ENCODE measurements at places on chromosomes 16 and 17. TPM values are rescaled to one million over a fixed set of nuclear protein-coding genes. Genes with fewer than 3 reads are reported as not detected.

KRT222 gene
- total RNA-seq = 1.3 TPM

- no peak for DNase-seq
- H3K4me3 ChIP-seq = no peak overlapping the region
- no peaks in the 10 kb centered on the region for H3K36me3 ChIP-seq
These were observed 198.8 kb downstream of the MAF start for GRCh38 chr16:79401782-79402181.

CCL16 gene
- 0.58 TPM for total RNA-seq

WDR90 gene
- 23.2 TPM for total RNA-seq

HEATR9 gene
- 0.17 TPM for total RNA-seq

DNA sequence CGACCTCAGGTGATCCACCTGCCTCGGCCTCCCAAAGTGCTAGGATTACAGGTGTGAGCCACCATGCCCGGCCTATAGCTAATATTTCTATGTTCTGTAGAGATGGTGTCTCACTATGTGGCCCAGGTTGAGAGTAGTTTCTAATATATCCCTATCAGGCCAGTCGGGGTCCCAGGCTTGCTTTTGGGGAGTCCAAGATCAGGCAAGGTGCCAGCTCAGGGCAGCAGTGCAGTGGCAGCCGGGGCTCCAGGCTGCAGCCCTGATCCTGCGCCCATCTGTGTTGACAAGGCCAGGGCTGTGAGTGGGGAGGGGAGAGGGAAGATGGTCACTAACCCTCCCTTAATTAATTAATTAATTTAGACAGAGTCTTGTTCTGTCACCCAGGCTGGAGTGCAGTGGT lies 77.6 kb upstream of the CDC42EP4 start:
- no peak for DNase-seq
- H3K4me1 ChIP-seq = no peaks in the 10 kb centered on the region
- no peak overlapping the region for H3K4me3 ChIP-seq

DNA sequence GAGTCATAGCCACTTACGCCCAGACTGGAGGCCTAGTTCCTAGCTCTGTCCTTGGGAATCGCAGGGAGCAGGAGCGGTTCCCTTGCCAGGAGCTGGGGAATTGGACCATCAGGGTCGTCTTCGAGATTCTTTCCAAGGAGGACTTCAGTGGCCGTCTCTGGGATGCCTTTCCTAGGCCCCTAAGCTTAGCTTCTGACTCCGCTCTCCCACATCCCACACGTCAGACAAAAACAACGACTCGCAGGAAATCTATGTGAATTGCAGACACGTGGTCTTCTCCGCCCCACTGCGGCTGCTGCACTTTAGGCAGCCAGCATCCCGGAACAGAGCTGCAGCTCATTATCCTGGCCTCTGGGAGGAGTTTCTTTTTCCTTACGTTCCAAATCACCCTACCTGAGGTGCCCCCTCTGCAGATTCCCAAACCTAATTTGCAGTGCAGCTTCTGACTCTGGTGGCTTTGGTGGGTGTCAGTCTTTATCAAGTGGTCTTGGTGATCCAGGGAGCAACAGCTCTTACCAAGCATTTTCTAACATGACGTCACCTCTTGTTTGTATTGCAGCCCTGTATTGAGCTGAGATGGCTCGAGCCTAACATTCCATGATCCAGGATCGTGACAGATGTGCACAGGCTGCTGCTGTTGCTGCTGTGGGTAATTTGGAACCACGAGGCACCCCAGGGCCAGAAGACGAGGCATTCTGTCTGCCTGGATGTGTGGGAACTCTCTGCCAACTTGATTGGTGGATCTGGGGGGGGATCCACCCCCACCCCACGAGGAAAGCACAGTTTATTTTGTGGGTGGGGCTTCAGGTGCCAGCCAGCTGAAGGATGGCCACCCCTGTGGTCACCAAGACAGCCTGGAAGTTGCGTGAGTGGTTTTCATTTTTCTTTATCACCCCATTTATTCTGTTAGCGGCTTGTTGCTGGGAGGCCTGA lies 1.1 kb downstream of the KATNB1 start:
- H3K27me3 ChIP-seq = no peaks in the 10 kb centered on the region
- peak overlapping the region; percentile 85 for H3K27ac ChIP-seq
- peaks cover 22% of the 10 kb centered on the region for H3K4me1 ChIP-seq
- DNase-seq = peak; percentile 67
- H3K36me3 ChIP-seq = no peaks in the 10 kb centered on the region
- H3K4me3 ChIP-seq = peak overlapping the region; percentile 66

- no peaks in the 10 kb centered on the region for H3K27me3 ChIP-seq
- no peaks in the 10 kb centered on the region for H3K4me1 ChIP-seq
- H3K36me3 ChIP-seq = peaks cover 81% of the 10 kb centered on the region
- no peak overlapping the region for H3K4me3 ChIP-seq
- peak overlapping the region; percentile 30 for H3K27ac ChIP-seq
- no peak for DNase-seq
These were observed 66.9 kb upstream of the GSG1L start for GRCh38 chr16:28130099-28131088.

EVPL gene
- total RNA-seq = 46.8 TPM

PVALEF gene
- total RNA-seq = not detected

TMC5 gene
- total RNA-seq = 68.7 TPM

- DNase-seq = no peak
- H3K4me3 ChIP-seq = no peak overlapping the region
- no peaks in the 10 kb centered on the region for H3K27me3 ChIP-seq
- H3K36me3 ChIP-seq = no peaks in the 10 kb centered on the region
- no peaks in the 10 kb centered on the region for H3K4me1 ChIP-seq
- H3K27ac ChIP-seq = no peak overlapping the region
These were observed 74.9 kb upstream of the BCAR1 start for GRCh38 chr16:75326333-75326732.

Data from upper lobe of right lung (tissue), 1 donor.